ENCODE measurements at places on chromosomes 5 and 9.

DNA sequence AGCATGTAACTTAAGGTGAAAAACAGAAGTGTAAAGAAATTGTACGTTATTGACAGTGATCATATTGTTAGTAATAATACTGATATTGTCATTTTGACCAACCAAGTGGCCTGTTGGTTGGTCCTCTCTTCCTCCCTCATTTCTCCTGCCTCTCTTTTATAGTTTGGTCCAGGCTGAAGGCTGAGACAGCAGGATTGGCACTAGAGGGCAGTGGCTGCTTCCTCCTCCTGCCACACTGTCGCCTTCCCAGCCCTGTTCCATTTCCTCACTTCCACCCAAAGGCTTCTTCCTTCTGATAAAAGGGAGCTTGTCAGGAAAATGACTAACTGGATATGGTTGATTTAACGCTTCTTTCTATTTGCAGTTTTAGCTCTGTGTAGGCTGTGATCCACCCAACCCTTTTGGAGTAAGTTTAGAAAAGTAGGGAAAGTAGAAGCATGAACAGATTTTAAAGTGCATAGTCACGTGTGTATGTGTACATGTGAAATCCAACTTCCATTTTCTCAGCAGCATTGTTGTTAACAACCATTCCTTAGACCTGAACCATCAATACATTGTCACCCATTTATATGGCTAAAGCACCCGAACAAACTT lies 35.6 kb downstream of the PTCD2 start:
- no peak for DNase-seq

GRCh38 chr5:67612961-67613360 lies 416.4 kb upstream of the CD180 start:
- no peak for DNase-seq

DNA sequence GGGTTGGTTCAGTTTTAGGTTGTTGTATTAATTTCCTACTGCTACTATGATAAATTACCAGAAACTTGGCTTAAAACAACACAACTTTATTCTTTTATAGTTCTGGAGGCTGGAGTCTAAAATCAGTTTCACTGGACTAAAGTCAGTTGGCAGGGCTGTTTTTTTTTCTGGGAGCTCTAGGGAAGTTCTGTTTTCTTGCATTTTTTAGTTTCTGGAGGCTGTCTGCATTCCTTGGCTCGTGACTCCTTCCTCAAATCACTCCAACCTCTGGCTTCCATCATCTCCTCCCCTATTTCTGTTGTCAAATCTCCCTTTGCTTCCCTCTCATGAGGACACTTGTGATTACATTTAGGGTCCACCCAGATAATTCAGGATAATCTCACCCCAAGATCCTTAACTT lies 51.3 kb upstream of the SUB1 start:
- DNase-seq = no peak

DNA sequence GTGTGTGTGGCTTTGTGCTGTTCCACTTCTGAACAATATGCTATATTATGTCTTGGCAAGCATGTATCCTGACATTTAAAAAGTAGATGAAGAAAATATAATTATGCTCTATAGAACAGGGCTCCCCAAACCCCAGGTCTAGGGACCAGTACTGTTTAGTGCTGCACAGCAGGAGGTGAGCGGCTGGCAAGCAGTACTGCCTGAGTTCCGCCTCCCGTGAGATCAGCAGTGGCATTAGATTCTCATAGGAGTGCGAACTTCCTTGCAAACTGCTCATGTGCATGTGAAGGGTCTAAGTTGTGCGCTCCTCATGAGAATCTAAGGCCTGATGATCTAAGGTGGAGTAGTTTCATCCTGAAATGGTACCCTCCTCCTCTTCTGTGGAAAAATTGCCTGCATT lies 979.1 kb upstream of the CTNND2 start:
- no peak for DNase-seq

GRCh38 chr9:128657344-128657704 lies 677 bp upstream of the DYNC2I2 start:
- DNase-seq = no peak

DNA sequence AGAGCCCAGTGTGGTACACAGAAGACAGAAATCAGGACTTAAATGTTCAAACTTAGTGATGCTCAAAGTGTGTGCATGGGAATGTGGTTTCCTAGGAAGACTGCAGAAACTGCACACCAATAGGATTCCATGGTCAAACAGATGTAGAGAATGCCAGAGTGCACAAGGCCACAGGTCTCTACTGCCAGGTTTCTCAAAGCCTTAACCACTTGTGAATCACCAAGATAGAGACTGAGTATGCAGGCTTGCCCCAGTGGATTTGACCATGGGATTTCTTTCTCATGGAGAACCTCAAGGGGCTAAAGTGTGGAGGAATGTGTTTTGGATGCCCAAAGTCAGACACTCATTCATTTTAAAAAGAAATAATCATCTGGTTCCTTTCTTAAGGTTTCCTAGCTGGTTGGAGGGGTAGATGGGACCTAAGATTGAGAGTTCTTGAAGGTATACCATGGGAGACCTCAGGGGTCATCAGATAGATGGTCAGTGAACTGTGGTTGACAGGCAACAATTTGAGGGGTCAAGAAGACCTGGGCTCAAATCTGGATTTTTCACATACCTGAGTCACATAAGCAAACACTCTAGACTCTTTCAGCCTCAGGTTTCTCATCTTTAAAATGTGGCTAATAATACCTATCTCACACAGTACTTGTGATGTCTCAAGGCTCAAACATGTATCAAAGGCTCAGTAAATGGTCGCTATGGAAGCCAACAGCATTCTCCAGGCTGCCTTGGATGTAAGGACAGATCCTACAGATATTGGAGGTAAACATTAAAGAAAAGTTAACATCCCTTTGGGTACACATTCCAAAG lies 81.1 kb downstream of the BOD1 start:
- DNase-seq = no peak

Data from stimulated activated CD4-positive, alpha-beta T cell treated with anti-CD3 and anti-CD28 coated beads, Interleukin-1b, Interleukin-23, amount 100 ng/mL, for 1 hour (primary cell).